ENCODE measurements at places on chromosomes 5 and 9.

DNA sequence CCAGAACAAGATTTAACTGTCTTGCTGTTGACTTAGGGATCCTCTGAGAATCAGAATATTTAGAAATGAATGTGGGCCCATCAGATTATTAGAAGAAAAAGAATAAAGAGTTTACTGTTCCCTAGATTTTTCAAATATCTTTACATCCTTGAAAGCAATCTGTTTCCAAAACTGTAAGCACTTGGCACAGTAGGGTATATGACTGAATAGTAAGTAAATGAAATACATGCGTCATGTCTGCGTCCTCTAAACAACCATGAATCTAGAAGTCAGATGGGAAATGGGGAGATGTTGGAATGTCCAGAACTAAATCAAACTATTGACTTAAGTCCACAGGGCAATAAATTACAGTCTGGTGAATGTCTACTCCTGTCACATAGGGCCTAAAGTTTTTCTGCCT, 26.1 kb downstream of the TTC23L start:
- no peak for DNase-seq

DNA sequence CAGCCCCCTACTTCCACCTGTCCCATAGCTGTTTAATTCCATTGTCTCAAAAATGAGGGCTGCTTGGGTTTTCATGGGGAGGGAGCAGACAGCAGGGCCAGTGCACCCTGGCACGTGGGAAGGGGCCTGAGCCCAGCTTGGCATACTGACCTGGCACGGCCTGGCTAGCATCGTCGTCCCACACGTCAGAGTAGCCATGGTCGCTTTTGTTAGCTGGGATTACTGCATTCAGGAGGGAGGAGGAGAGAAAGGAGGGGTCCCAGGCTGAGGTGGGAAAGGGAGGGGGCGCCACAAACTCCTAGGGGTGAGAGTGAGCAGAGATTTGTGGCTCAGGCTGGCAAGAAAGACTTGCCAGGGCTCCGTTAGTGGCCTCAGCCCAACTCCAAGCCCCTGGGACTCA, 21.1 kb upstream of the CYSTM1 start:
- no peak for DNase-seq

DNA sequence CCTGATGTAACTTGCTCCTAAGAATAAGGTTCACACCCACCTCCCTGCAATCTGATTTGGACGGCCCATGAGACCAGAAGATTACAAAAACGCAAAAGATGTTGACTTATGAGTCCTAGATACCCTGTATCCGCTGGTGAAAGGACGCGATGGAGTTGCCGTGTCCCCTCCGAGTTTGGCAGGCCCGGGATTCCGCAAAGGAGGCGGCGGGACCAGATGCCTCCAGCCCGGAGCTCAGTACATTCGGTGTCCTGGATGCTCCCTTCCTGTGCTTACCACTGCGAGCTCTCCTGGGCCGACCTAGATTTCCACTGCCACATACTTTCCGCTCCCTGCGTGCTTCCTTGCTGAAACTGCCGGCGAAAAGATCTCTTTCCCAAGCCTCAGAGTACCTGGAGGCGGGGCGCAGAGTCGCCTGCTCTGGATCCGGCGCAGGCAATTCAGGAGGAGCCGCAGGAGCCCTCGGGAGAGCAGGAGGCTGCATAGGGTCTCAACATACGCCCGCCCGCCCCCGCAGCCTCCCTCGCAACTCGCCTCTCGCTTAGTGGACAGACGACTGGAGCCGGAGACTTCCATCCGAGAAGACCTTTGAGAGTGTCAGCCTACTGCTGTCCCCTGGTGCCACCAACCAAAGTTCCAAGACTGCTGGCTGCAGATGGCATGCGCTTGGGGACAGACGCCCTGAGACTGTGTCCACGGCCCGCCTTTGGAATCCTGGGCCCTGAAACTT, 39.8 kb downstream of the ANXA2R start:
- DNase-seq, result no peak

DNA sequence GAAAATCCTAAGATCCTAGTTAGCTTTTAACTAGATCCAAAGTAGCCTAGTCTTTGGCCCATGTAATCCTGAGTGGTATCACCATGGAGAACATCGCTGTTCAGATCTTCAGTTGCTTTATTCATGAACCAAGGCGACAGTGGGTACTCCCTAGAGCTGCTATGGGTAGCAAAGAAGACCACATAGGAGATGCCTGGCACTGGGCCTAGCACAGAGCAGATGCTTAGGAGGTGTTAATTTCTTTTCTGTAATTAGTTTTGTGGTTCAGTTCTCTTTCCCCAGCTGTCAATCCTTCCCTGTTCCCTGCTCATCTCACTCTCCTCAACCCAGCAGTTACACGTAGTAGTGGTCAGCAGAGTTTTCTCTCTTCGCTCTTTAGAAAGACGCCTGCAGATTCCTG, 9.3 kb downstream of the CAST start:
- no peak for DNase-seq

Data from GM06990 (cell line).